Esophagus squamous epithelium (tissue), 5 donors: ENCODE measurements at places on chromosomes 6 and 20. TPM values are rescaled to one million over a fixed set of nuclear protein-coding genes. Genes with fewer than 3 reads are reported as not detected.

- no peak for DNase-seq
- peaks cover 8% of the 10 kb centered on the region for H3K36me3 ChIP-seq
- H3K27me3 ChIP-seq = no peaks in the 10 kb centered on the region
- peak overlapping the region; percentile 75 for H3K4me3 ChIP-seq
- peak overlapping the region; percentile 97 for H3K27ac ChIP-seq
These were observed 1.1 kb downstream of the ID1 start for GRCh38 chr20:31605902-31606803.

- no peaks in the 10 kb centered on the region for H3K27me3 ChIP-seq
- H3K4me1 ChIP-seq = peaks cover 5% of the 10 kb centered on the region
- H3K4me3 ChIP-seq = no peak overlapping the region
- H3K36me3 ChIP-seq = no peaks in the 10 kb centered on the region
These were observed 104.8 kb upstream of the ZNF217 start for GRCh38 chr20:53698371-53698978.

The BFSP1 gene
- total RNA-seq = 0.76 TPM

DNA sequence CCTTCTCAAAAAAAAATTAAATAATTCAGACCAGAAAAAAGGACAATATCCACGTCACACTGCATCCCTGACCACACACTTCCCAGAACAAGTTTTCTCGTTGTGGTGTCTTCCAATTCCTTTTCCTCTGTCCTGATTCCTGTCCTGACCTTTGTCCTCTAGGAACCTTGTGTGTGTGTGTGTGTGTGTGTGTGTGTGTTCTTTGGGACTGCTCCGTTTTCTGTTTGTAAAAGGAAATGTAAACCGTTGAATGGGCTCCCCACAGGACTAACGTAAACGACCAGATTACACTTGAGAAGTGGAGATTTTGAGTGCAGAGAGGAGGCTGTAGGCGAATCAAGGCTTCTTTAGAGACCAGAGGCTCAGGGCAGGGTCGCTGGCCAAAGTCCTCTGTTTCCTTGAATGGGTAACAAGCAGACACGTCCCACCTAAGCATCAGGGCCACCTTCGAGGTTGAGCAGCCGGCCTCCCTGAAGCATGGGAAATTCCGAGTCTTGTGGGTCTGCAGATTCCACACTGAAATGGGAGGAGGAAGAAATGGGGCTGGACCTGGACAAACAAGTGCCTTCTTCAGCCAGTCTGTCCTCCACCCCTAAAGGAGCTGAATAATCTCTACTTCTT is 7.3 kb downstream of the ZBTB46 start:
- DNase-seq = no peak
- peaks cover 43% of the 10 kb centered on the region for H3K27me3 ChIP-seq
- no peak overlapping the region for H3K27ac ChIP-seq
- no peak overlapping the region for H3K4me3 ChIP-seq
- peaks cover 20% of the 10 kb centered on the region for H3K4me1 ChIP-seq

DNA sequence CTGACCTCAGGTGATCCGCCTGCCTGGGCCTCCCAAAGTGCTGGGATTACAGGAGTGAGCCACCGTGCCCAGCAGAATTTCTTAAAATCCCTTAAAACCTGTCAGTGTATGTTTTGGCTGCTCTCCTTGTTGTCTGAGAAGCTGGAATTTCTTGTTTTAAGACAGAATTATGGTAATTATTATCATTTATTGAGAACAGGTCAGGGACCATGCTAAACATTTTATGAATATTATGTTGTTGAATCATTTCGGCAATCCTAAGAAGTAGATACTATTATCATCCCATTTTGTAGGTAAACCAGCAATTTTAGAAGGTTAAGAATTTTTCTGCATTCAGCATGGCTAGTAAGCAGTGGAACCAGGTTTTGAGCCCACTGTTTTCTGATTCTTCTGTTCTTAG is 86.1 kb upstream of the AKIRIN2 start:
- no peaks in the 10 kb centered on the region for H3K27me3 ChIP-seq
- no peaks in the 10 kb centered on the region for H3K36me3 ChIP-seq
- peak overlapping the region; percentile 19 for H3K27ac ChIP-seq
- H3K4me1 ChIP-seq = peaks cover 27% of the 10 kb centered on the region
- no peak overlapping the region for H3K4me3 ChIP-seq

The C20orf202 gene
- total RNA-seq = not detected

The EEF1A2 gene
- 1.9 TPM for total RNA-seq

GRCh38 chr6:21429291-21429690 is 164.3 kb upstream of the SOX4 start:
- H3K36me3 ChIP-seq = no peaks in the 10 kb centered on the region
- H3K4me3 ChIP-seq = no peak overlapping the region
- DNase-seq = no peak
- no peak overlapping the region for H3K27ac ChIP-seq
- no peaks in the 10 kb centered on the region for H3K27me3 ChIP-seq

- H3K27me3 ChIP-seq = no peaks in the 10 kb centered on the region
- no peak overlapping the region for H3K27ac ChIP-seq
- no peak for DNase-seq
- no peaks in the 10 kb centered on the region for H3K4me1 ChIP-seq
- no peak overlapping the region for H3K4me3 ChIP-seq
These were observed 18.3 kb upstream of the CITED2 start for GRCh38 chr6:139392794-139393193.

DNA sequence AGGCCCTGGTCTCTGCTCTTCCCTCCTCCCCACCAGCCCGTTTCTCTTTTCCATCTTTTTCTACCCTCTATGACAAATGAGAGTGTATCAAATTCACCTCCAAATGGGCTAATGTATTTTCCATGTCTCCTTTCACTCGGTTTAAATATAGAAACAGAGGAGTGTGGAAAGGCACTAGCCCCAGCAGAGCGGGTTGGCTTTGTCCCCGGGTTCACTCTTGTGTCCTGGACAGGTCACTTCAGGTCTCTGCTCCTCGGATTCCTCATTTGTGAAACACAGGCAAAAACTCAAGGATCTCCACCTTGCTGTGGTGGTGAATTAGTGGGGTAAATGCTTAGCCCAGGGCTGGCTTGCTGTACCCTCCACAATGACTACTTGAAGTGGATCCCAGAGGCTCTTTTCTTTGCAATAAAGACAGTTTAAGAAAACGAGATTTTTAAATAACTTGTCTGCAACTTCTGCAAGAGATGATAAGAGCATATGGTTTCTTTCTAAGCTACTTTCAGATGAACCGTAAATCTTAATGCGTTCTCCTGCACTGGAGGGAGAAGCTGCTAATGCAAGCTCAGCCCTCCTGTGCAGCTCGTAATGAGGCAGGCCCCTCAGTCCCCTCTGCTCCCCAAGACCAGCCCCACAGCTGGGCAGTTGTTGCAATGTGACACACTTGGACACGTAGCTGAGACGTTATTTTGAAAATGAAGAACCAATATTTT is 292.9 kb downstream of the THBS2 start:
- H3K27me3 ChIP-seq = no peaks in the 10 kb centered on the region
- H3K4me3 ChIP-seq = no peak overlapping the region
- DNase-seq = no peak
- H3K4me1 ChIP-seq = no peaks in the 10 kb centered on the region

The COL9A3 gene
- total RNA-seq = 2.2 TPM

DNA sequence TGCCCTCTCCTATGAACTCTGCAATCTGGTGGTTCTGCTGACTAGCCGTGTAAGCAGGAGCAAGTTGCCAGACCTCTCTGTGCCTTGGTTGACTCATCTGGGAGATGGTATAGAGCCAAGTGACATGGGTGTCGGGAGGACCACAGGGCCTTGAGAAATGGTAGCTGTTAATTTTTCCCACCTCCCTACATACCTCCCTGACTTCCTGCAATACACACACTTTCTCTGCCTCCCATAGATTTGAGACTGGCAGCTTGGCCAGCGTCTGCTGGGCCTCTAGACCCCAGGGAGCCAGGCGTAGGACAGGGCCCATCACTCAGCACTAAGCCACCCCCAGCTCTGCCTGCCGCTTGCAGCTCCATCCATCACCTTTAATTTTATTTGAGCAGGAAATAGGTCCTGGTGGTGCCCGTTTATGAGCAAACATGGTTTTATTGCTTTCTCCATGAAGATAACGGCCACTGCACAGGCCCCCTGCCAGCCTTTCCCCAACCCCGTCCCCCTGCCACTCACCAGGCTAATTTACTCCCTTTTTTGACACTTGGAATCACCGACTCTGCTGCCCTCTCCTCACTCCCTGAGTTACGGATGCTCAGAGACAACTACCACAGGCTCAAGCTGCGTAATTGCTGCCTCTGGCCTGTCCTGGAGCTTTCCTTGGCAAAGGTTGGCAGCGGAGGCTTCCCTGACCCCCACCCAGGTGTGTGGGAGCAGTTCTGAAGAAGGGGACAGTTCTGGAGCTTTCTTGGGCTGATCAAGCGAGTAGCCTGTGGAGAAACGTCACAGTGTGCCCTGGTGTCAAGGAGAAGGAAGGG is 11.1 kb downstream of the GLP1R start:
- DNase-seq = no peak
- no peaks in the 10 kb centered on the region for H3K36me3 ChIP-seq
- H3K4me3 ChIP-seq = no peak overlapping the region
- H3K4me1 ChIP-seq = no peaks in the 10 kb centered on the region
